ENCODE measurements at places on chromosomes 6 and 20.

- DNase-seq = no peak
Measured at GRCh38 chr20:41367956-41368355, 1.3 kb upstream of the EMILIN3 start.

DNA sequence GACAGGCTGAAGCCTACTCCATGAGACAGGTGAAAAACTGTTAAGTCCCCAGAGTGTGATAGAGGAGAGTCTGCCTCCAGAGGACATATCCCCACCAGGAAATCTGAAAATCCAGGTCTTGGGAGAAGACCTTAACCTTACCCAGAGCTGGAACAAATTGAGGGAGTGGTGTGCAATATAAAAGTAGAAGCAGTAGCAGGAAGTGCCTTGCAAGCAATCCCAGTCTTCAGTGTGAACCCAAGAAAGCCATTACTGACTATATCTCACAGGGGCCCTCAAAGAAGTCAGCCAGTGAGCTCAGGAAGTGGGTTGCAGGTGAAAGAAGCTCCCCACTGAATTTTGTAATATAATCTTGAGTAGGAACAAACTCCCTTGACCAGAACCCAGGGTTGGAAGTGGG, 41.9 kb upstream of the PKIB start:
- DNase-seq = no peak

GRCh38 chr6:32854376-32855178, 585 bp downstream of the PSMB9 start:
- DNase-seq = no peak

DNA sequence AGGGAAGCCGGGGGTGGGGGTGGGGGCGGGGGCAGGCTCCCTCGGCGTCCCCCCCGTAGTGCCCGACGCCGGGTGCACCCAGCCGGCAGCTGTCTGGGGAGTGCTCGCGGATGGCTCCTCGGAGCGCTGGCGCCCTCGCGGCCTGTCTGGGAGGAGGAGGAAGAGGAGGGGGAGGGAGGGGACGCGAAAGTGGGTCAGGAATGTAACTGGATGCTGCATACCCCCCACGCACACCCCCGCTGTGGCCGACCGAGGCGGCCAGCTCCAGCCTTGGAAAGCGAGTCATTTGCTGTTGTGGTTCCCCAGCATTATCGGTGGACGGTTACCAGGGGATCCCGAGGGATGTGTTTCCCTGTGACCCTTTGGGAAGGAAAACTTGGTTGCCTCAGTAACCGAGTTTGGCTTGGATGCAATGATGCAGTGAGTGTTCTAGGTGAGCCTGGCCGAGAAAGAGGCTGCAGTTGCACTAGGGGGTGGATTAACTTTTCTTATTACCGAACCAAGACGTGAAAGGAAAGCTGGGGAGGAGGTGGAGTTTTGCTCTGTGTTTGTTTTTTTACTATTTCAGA, 55.2 kb upstream of the RREB1 start:
- no peak for DNase-seq

DNA sequence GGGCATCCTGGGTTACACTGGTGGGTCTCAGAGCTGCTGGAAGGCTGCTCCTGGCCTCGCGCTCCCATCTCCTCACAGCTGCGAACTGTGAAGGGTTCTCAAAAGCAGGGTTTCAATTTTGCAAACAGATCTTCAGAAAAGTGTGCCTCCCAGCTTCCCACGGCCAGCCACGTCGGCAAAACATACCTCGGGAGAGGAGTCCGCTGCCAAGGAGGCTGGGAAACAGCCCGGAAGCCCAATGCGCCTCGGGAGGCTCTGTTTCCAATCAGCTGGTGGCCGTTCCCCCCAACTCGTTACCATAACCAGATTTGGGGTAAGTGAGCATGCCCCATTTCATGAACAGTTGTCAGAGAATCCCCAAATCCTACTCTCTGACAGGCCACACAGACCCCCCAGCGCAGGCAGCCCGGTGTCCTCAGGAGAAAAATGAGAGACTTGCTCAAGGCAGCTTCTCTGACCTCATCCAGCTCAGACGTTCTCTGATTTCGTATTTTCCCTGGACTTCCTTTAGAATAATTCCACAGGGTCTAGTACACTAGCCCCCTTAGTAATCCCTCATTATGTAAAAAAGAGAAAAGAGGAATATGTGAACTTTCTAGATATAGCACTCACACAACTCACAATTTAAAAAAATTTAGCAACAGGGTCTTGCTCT, 98.4 kb downstream of the SNX5 start:
- no peak for DNase-seq

GRCh38 chr20:47453167-47453782, 48.4 kb upstream of the NCOA3 start:
- no peak for DNase-seq

- DNase-seq = no peak
Measured at GRCh38 chr20:53792946-53793536, 199.4 kb upstream of the ZNF217 start.

DNA sequence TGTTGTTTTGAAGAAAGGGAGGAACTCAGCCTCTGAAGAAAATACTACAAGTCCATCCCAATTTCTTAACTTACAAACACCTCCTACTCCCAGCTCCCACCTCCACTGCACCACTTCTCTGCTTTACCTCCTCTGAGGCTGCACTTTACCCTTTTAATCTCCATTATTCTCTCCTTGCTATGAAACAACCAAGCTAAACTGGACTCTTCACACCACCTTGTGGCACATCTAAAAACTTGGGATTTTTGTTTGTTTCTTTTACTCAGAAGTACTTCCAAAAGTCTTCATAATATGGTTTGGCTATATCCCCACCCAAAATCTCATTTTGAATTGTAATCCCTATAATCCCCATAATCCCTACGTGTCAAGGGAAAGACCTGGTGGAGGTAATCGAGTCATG, 142.2 kb downstream of the MOXD1 start:
- no peak for DNase-seq

DNA sequence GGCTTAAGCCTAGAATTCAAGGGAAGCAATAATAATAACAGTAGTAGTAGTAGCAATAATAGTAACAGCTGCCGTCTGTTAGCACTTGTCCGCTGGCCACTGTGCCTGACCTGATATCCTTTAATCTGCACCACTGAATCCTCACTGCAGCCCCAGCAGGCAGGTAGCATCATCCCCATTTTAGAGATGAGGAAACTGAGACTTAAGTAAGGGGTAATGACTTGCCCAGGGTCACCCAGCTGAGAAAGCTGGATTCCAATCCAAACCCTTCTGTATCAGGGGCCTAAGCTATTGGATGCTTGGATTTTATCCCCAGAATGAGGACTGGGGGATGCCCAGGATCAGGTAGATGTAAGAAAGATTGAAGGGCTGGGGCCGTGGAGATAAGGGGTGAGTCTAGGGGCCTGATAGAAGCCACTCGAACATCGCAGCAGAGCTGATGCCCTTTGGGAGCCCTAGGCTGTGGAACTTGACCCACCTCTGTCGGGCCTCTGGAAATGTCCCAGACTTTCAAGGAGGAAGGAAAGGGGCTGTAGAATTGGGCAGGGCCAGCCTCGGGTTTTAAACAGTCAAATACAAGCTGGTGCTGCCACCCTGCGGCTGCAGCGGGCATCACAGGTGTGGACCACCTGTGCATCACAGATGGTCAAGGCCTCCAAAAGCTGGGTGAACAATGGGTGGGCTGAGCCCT, 102.1 kb upstream of the MYL9 start:
- peak; percentile 65 for DNase-seq

- no peak for DNase-seq
Measured at GRCh38 chr20:16132036-16132798, 441.0 kb downstream of the KIF16B start.

GRCh38 chr6:47512872-47513271, 35.3 kb downstream of the CD2AP start:
- no peak for DNase-seq

DNA sequence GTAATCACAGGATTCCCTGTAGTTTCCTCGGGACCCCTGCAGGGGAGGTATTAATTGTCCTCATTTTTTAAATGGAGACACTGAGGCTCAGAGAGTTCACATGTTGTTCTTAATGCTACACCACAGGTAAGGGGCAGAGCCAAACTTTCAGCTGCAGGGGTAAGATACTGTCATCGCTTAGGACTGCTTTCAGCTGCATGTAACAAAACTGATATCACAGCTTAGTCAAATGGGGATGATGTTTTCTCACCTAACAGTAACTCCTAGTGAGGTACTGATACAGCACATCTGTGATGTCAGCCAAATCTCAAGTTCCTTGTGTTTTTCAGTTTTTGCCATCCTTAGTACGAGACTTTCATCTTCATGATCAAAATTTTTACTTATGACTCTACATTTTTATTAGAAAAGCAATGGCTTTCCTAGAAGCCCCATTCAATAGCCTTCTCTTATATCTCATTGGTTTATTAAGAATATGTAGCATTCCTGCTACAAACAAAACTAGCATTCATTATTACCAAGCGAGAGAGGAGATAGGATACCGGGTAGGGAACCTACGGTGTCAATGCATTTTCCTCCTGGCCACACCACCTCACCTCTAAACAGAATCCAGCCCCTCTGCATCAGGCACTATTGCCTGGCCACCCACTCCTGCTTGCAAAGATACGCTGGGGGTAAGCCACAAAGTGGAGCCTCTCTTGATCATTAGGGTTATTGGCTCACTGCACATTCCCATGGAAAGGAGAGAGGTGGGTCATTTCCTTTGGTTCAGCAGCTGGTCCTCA, 557.5 kb downstream of the CD83 start:
- no peak for DNase-seq

DNA sequence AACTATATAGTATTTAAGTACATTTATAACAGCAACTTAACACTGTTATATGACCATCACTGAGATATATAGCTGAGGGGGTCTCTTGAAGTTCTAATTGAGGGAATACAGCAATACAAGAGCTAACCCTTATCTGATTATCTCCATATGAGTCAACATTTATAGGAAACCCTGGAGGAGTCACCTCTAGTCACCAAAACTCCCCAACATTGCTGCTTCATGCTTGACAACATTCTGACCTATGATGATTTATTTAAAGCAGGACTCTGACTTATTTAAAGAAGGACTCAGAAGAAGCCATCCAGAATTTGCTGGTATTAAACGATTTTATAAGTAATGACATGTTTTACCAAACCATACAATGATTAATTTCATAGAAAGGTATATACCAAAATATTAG, 182.6 kb upstream of the NOX3 start:
- DNase-seq = no peak

- DNase-seq = no peak
Measured at GRCh38 chr6:40523505-40524172, 63.5 kb downstream of the LRFN2 start.

- no peak for DNase-seq
Measured at GRCh38 chr20:24729896-24730605, 219.0 kb upstream of the CST7 start.

- DNase-seq = peak; percentile 62
Measured at GRCh38 chr6:23446469-23446967, 679.5 kb upstream of the NRSN1 start.

- peak; percentile 24 for DNase-seq
Measured at GRCh38 chr6:215335-216034, 76.8 kb upstream of the DUSP22 start.

DNA sequence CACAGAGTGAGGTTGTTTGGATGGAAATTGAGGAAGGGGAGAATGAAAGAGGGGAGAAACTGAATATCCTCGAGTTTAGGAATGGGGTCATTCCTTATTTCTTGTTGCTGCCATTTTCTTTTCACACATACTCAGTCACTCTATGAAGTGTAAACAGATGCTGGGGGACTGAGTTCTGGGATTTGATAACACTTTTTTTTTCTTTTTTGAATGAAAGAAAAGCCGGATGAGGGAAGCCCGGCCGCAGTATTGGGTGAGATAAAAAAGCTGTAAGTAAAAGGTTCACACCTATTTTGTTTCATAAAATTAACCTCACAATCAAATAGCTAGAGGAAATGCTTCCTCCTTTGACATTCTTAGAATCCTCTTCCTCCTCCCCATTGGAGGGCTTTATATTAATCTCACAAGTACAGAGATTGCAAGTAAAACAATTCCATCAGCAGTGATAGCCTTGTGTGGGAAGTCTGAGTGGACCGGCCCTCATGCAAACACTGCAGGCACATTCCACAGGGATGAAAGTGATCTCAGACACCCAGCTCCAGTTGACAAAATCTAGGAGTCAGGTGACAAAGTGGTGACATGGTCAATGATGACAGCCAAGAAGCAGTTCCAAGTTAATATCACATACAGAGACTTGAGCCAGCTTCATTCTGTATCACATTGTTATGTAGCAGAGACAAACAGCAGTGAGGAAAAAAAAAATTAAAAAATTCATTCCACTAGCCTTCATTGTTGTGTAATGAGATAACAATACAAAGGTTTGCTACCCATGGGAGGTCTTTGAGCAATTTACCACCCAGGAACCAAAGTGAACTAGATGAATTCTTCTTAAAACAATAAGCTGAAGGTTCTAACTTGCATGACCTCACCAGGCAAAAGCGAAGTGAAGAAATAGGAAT, 391.1 kb upstream of the HSF2 start:
- DNase-seq = no peak

DNA sequence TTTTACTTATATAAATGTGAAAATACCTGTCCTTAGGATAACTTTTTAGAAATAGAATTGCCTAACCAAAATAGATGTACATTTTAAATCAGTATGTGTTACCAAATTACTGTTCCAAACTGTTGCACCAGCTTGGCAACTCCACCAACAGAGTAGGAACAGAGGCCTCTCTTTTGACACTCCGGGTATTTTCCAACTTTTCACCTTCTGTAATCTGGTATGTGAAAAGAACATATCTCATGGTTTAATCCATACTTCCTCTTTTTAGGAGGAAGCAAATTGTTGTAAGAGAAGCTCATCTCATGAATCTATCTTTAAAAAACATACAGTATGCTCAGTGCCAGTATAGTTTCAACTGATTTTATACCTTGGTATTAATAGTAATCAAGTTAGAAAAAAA, 24.9 kb downstream of the RNF144B start:
- DNase-seq = no peak

DNA sequence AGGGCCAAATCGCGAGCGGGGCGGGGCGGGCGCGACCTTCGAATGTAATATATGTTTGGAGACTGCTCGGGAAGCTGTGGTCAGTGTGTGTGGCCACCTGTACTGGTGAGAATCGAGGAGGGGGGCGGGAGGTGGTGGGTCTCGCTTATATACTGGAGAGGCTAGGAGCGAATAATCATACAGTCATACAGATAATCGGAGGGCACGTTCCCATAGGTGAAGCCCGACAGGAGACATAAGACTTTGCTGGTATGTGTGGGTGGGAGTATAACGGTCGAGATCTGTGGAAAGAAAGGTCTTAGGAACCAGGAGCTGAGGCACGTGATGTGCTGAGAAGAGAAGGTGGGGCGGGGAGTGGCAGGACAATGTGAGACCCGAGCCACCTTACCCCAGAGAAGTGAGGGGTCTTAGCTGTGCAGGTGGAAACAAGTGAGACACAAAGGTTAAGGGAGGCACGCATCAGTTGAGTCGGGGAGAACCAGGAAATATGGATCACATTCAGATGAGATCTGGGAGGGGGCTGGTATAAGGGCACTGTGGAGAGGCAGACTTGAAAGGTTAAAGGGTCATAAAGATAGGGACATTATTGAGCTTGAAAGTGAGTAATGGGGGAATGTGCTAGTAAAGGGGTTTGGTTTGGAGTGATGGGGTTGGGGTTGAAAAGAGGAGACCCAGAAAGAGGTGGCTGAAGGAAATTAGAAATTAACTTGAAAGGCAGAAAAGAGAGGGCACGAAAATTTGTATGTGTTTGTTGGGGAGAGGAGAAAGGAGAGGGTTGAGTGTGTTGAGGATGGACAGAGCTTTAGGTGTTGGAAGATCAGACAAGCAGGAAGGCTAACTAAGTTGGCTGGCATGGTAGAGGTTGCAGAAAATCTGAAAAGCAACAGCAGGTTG, 589 bp downstream of the RNF5 start:
- peak; percentile 15 for DNase-seq
